AG10803 (cell line): ENCODE measurements at places on chromosomes 5 and 9.

DNA sequence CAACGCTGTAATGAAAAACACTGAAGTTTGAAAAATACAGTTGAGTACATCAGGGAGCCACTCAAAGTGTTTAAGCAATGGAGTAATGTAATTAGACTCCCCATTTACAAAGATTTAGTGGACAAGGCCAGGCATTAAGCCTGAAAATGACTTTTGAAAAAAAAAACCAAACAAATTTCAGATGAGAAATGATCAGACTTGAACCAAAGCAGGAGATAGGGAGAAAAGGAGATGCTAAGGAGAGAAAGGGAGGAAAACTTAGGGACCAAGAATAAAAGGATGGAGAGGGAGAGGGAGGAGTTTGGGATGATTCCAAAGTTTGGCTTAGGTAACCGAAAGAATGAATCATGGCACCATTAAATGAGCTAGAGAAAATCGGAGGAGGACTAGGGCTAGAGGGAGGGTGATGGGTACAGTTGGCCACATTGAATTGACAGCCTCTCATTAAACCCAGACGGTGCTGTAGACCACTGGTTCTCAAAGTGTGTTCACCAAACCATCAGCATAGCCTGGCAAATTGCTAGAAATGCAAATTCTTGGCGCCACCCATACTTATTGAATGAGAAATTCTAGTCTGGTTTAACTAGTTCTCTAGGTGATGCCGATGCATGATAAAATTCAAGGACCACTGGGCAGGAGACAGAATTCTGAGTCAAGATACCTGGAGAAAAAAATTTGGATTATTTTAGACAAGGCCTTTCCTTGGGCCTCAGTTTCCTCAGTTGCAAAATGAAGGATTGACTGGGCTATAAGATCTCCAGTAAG lies 6.2 kb upstream of the CPEB4 start:
- DNase-seq = no peak

- no peak for DNase-seq
Observed at GRCh38 chr5:154493274-154493673, 15.2 kb upstream of the HAND1 start.

DNA sequence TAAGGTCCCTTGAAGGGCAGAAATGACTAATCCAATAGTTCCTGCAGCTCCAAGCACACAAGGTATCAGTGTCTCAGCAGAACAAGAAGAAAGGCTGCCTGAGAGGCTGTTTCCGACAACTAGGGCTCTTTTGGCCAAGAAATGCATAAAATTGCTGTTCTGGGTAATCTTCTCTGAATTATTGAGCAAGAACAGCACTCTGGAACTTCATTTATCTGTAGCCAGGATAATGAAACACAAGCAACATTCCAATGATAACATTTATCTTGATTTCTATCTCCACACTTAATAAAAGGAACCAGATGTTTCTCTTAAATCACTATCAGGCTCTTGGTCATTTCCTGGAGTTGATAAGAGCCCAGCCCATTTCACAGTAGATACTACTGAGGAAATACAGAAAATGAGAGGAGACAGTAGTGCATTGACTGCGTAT lies 17.0 kb upstream of the AUH start:
- DNase-seq = peak; percentile 72

GRCh38 chr5:158485047-158485446 lies 614.7 kb downstream of the EBF1 start:
- peak; percentile 32 for DNase-seq

DNA sequence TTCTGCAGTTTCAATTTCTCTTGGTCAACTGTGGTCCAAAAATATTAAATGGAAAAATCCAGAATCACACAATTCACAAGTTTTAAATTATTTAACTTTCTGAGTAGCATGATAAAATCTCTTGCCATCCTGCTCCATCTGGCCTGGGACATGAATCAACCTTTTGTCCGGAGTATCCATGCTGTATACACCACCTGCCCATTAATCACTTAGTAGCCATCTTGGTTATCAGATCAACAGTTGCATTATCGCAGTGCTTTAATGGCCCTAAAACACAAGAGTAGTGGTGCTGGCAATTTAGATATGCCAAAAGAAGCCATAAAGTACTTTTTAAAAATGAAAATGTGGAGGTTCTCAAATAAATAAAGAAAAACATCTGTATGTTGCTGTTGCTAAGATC lies 25.3 kb downstream of the EFCAB9 start:
- DNase-seq = no peak
